ENCODE measurements at places on chromosomes 7 and 10. TPM values are rescaled to one million over a fixed set of nuclear protein-coding genes. Genes with fewer than 3 reads are reported as not detected.

C10orf53 gene
- total RNA-seq: not detected

SUGCT gene
- not detected for total RNA-seq

ACTL6B gene
- total RNA-seq: not detected

MPP7 gene
- total RNA-seq: 26.4 TPM

SFRP4 gene
- not detected for total RNA-seq

GRCh38 chr10:96446966-96447596 is 66.6 kb downstream of the TLL2 start:
- DNase-seq: no peak

DNA sequence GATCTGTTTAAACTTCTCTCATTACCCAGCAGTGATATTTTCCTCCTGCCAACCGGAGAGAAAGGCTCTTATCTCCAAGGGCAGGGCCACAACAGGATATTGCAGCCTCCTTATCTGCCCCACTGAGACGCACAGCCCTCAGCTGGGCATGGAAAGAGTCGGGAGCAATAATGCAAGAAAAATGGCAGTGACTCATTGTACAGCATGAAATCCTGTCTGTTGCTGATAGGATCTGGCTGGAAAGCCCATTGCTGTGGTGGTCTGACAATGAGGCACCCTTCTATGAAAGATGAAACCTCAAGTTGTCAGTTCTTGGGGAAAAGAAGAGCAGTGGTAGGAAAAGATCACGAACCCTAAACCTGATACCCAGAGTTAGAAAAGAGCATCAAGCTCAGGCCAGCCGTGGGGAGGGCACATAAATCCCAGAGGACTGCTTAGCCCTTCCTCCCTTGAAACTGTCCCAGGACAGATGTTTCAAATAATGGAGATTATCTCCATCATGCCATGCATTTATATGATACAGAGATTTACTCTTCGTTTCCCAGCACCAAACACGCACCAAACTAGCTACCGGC is 47.0 kb upstream of the FIGNL1 start:
- DNase-seq: no peak

GRCh38 chr7:131244259-131244852 is 83.3 kb upstream of the MKLN1 start:
- DNase-seq: no peak

DNA sequence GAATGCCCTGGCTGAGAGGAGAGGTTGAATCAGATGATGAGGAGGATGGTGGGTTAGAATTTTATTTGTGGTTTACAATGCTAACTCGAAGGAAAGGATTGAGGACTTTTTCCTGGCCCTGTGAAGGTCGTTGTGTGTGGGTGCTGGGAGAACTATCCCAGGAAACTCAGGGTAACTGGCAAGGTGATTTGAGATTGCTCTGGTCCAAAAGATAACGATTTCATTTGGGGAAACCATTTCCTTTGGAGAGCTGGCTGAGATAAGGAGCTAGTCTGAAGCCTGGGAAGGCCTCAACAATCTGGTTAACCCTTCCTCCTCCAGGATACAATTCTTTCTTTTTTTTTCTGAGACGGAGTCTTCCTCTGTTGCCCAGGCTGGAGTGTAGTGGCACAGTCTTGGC is 33.0 kb downstream of the HK1 start:
- DNase-seq: no peak

GRCh38 chr7:17325364-17325763 is 26.9 kb downstream of the AHR start:
- DNase-seq: no peak

DNA sequence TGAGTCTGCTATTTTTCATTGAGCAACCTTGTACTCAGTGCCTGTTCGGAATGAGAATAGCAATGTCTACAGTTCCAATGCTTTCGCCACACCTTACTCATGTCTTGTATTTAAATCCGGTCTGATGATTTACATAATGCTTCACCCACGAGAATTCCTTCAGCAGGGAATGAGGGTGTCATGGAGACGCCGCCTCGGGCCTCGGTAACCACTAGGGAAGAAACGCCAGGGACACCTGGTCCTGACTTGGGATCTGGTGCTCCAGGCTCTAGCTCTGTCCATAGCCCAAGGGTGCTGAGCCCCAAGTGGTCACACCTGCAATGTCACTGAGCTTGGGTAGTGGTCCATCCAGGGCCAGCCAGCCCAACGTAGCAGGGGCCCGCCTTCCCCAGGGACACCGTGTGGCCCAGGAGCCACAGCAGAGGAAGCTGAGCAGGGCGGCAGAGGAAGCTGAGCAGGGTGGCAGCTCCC is 37.4 kb downstream of the PRKAG2 start:
- no peak for DNase-seq

DNA sequence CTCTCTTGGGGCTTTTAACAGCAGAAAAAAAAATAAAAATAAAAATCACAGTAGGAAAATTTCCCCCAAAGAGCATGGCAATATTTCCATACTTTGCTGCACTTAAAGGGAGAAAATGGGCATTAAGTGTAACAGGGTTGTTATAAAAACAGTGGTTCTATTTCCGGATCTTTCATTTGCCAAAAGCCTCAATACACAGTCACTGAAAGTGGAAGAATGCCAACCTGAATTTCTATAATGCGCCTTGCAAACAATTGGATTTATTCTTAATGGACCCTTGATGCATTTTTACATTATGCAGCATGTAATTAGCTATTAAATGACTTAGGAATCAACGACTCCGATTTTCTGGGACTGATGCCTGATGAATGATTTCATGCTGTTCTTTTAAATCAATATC is 127.6 kb upstream of the NANOS1 start:
- no peak for DNase-seq

GRCh38 chr10:115118346-115118745 is 25.2 kb downstream of the ATRNL1 start:
- DNase-seq: no peak

DNA sequence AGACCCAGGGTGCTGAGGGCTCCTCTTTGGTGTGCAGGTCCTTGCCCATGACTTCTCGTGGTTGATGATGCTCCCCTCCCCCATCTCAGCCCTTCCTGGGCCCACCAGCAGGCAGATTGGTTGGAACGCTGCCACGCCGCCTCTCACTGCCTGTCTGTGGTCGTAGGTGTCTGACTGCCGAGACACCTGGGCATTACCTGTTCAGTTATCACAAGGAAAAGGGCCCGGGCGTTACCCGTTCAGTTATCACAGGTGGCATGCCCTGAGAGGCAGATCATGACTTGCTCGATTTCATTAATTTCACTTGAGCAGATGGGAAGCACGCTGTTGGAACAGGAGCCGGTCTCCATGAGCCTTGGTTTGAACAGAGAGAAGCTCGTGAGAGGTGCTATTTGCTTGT is 42.5 kb downstream of the TACR2 start:
- no peak for DNase-seq

DNA sequence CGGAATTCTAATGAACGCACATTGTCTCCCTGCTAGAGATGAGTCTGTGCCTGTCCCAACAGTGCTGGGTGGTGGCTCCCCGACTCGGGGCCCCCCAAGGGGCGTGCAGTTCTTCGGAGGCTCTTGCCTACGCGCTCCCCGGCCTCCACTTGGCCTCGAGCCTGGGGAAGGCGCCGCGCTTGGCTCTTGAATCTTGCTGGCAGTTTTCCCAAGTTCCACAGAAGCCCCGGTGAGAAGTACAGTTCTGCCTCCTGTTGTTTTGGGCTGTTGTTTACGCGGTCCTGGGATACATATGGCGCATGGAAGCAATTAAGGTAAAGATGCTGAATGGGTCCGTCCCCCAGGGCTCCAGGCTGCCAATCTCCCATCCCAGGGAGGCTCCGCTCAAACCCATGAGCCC is 32.6 kb upstream of the UNCX start:
- no peak for DNase-seq

DNA sequence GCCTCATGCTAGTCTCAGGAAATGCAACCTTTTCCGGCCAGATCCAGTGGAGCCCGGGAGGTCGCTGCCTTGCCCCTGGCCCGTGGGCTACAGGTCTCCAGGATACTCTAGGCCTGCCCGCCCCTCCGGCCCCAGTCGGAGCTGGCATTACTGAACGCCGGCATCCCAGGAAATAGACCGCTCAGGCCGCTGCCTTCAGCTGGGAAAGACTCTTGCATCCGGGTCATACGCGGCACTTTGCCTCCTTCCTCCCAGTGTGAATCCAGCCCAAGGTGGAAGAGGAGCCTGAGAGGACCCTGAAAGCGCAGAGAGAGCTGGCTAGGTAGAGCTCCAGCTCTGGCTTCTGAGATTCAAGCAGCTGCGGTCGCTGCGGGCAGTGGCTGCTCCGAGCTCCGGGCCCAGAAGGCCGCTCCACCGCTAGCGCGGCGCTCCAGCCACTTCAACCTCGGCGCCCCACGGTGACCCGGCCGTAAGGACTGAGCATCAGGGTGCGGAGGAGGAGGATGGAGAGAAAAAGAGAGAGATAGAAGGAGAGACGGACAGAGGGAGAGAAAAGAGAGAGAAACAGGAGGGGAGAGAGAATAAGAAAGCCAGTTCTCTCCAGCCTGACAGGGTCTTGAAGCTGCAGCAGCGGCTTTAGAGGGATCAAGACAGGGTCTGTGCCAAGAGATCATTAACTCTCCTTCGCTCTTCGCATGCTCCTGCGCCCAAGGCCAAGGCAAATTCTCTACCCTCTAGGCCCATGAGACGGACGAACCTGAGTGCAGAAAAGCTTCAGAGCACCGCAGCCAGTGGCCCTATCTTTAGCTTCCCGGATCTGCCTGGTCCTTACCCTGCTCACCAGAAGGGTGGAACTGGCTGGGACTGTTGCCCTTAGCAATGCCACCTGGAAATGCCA is 1.8 kb upstream of the HOXA10 start:
- DNase-seq: no peak

GRCh38 chr10:95312257-95312656 is 21.5 kb upstream of the PDLIM1 start:
- DNase-seq: no peak
